ENCODE measurements at places on chromosomes 5 and 9.

DNA sequence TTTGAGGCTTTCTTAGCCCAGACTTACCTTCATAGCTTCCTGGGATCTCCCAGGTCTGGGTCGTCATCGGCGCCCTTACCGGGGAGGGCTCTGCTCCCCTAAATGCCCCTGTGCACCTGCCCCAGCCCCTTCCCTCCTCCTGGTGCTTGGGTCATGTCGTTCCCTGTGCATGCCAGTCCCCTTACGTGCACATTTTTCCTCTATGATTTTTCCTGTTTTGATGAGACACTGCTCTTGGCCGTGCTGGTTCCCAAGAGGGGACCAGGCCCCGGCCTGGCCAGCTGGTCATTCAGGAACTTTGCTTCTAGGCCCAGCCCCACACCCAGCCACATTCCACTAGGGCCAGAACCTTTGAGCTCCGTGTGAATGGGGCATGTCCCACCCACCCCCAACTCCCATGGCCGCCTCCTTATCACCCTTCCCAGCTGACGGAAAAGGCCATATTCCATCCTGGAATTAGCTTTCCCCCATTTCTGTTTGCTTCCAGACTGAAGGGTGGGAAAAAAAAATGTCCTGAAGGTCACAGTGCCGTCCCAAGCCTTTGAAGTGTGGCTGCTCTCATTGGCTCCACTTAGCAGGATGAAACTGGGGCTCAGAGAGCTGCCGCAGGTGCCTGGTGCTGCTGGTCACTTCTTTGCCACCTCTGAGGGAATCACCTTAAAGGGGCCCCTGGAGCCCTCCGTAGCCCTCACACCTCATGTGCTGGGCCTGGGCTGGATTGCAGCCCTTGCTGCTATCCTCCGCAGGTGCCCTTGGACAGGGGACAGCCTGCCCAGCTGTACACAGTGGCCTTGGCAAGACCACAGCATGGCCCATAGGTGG is 25.1 kb downstream of the ERGIC1 start:
- no peak for DNase-seq

GRCh38 chr5:59769041-59769360 is 124.5 kb downstream of the PDE4D start:
- DNase-seq = no peak

DNA sequence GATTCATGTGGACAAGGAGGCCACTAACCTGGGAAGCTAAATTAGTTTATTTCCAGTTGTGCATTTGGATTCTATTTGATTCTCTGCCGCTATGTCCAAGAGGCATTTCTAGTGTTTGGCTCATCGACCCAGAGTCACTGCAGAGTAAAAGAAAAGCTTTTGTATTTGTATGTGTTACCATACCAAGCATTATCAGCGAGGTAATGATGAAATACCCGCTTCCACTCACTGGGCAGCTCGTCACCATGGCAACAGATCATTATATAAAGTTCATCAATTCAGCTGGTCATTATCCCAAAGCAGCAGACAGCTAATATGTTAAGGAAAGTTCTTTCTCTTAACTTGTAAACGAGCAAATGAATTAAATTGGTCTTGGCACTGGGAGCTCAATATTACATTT is 380.3 kb downstream of the SEMA5A start:
- no peak for DNase-seq

DNA sequence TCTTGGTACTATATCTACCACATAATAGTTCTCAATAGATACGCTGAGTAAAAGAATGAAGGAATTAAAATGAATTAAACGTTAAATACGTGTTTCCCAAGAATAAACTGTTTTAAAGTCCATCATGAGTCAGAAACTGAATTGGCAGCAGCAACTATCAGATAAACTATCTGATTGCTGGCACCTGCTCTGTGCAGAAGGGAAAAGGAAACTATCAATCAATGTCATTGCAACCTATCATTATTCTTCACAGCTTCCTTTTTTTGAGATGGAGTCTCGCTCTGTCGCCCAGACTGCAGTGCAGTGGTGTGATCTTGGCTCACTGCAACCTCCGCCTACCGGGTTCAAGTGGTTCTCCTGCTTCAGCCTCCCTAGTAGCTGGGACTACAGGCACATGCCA is 8.8 kb upstream of the WDR36 start:
- no peak for DNase-seq

DNA sequence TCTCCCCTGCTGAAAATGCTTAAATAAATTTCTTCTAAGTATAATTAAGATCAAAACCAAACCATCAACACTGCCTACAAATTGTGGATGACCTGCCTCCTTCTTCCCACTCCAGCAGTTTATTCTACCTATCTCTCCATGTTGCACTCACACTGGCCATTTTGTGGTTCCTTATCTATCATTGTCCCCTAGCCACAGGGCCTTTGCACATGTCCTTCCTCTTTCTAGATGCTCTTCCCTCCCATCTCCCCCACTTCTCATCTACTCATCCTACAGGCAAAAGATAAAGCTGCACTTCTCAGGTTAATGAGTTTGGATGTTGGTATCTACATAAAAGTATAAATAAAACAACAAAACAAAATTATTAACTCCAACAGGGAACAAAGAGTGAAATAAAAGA is 70.6 kb upstream of the CCNG1 start:
- DNase-seq = no peak

- DNase-seq = no peak
Measured at GRCh38 chr5:1509346-1510085, 14.2 kb downstream of the LPCAT1 start.
